Activated B cell treated with CpG ODN at 0.5 μM for 24 hours (primary cell): ENCODE measurements at places on chromosomes 1 and 21. TPM values are rescaled to one million over a fixed set of nuclear protein-coding genes. Genes with fewer than 3 reads are reported as not detected.

The SPATA21 gene
- not detected in 2 replicates for total RNA-seq

The A3GALT2 gene
- not detected in 2 replicates for total RNA-seq

The RYR2 gene
- total RNA-seq: not detected in 2 replicates

The KCNK1 gene
- not detected in 2 replicates for total RNA-seq

The TMEM51 gene
- total RNA-seq: not detected in 2 replicates

The GGPS1 gene
- 25.4 and 33.8 TPM in 2 replicates for total RNA-seq

The HES3 gene
- not detected in 2 replicates for total RNA-seq

The ZBTB21 gene
- total RNA-seq: 24.2 and 25.4 TPM in 2 replicates

GRCh38 chr1:213381572-213382084 lies 330.6 kb downstream of the RPS6KC1 start:
- H3K36me3 ChIP-seq: no peaks in the 10 kb centered on the region
- H3K4me1 ChIP-seq: no peaks in the 10 kb centered on the region
- no peak overlapping the region for H3K4me3 ChIP-seq
- no peak overlapping the region for H3K27ac ChIP-seq
- no peak for DNase-seq
- no peaks in the 10 kb centered on the region for H3K27me3 ChIP-seq

DNA sequence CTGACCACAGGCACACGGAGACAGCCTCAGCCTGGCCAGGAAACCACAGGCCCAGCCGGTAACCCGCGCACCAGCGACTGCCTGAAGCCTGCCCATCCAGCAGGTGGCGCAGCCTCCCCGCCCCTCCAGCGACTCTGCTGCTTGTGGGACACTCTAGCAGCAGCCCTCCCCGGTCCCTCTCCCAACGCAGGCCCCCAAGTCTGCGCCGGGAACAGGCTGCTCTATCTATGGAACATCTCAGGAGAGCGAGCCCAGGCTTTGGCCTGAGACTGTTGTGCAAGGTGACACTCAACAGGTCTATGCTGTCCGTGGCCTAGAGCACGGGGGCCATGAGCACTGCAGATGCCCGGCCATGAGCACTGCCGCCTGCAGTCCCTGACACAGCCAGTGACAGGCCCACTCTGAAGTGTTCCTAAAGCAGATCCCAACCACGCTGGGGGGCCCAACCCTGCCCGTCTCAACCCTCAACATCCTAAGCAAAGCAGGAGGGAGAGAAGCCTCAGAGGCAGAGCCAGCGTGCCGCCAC lies 28.4 kb downstream of the WDR4 start:
- H3K4me1 ChIP-seq: no peaks in the 10 kb centered on the region
- peak; percentile 26 for DNase-seq
- no peak overlapping the region for H3K4me3 ChIP-seq
- H3K36me3 ChIP-seq: peaks cover 95% of the 10 kb centered on the region

DNA sequence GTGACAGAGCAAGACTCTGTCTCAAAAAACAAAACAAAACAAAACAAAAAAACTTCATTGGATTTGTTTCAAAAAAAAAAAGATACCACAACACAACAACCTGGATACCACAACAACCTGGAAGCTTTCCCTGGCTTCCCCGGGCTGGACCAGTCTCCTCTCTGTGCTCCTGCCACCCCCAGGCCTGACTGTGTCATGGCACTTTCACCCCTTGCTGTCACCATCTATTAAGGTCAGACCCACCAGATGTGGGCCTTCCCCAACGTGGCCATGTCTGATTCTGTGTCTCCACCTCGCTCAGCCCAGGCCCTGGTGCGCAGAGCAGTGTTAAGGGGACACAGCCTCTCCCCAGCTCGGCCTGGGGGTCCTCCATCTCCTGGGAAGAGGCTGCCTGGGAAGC lies 28.3 kb upstream of the ACOT11 start:
- H3K4me3 ChIP-seq: no peak overlapping the region
- H3K27me3 ChIP-seq: no peaks in the 10 kb centered on the region

GRCh38 chr1:45205910-45206721 lies at the start of gene ZSWIM5:
TSS of gene ZSWIM5 (minus strand) at chr1:45206605. CDS start at chr1:45206350, 255 bp downstream.
- H3K27me3 ChIP-seq: peaks cover 22% of the 10 kb centered on the region
- peak; percentile 64 for DNase-seq
- H3K4me3 ChIP-seq: peak within 1 kb of the TSS; percentile 84
- peaks cover 13% of the 10 kb centered on the region for H3K4me1 ChIP-seq

DNA sequence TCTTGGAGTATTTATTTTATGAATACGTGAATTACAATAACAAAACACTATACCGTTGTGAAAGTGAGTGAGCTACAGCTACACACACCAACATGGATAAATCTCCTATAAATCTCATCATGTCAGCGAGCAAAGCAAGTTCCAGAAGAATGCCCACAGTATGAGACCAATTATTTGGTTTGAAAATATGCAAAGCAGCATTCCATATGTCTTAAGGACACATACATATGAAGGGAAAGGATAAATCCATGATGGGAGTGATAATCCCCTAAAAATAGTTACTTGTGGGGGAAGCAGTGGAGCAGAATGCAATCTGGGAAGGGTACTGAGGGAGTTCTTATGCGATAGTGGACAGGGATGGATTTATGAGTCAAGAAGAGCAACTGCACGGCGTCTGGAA lies 261.3 kb downstream of the DISC1 start:
- no peak overlapping the region for H3K27ac ChIP-seq
- H3K4me3 ChIP-seq: no peak overlapping the region
- no peaks in the 10 kb centered on the region for H3K36me3 ChIP-seq
- no peaks in the 10 kb centered on the region for H3K4me1 ChIP-seq
- no peak for DNase-seq

GRCh38 chr1:232260861-232261260 lies 369.1 kb downstream of the SIPA1L2 start:
- H3K27me3 ChIP-seq: peaks cover 5% of the 10 kb centered on the region
- no peaks in the 10 kb centered on the region for H3K36me3 ChIP-seq
- no peaks in the 10 kb centered on the region for H3K4me1 ChIP-seq
- no peak overlapping the region for H3K4me3 ChIP-seq

DNA sequence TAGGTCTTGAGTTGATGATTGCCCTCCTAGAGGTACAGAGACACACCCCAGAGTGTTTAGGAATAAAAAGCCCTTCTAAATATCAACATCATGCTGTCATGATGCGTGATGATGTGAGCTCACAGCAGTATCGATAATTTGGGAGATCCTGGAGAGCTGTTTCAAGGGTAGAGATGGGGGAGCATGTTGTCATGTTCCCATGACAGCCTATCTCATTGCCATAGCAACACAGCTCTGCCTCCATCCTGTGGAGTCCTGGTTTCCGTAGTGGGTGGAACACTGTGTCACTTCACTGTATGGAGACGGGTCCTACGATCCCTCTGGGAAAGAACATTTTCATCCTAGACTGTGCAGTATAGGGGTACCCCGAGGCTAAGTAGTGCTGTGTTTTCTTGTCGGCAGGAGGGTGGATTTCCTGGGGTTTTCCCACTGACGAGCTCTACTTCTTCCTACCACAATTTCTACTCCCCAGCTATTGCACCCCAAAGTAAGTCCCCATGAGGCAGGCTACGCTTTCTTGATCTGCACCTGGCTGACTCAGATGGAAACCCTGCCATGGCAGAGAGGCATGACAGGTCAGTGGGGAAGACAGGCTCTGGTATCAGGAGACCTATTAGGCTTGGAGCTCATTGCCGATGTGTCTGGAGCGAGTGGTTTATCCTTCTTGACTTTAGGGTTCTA lies 7.2 kb downstream of the KISS1 start:
- H3K27me3 ChIP-seq: peaks cover 53% of the 10 kb centered on the region
- H3K36me3 ChIP-seq: no peaks in the 10 kb centered on the region
- H3K27ac ChIP-seq: no peak overlapping the region
- no peak for DNase-seq
- H3K4me1 ChIP-seq: peaks cover 6% of the 10 kb centered on the region
- no peak overlapping the region for H3K4me3 ChIP-seq

DNA sequence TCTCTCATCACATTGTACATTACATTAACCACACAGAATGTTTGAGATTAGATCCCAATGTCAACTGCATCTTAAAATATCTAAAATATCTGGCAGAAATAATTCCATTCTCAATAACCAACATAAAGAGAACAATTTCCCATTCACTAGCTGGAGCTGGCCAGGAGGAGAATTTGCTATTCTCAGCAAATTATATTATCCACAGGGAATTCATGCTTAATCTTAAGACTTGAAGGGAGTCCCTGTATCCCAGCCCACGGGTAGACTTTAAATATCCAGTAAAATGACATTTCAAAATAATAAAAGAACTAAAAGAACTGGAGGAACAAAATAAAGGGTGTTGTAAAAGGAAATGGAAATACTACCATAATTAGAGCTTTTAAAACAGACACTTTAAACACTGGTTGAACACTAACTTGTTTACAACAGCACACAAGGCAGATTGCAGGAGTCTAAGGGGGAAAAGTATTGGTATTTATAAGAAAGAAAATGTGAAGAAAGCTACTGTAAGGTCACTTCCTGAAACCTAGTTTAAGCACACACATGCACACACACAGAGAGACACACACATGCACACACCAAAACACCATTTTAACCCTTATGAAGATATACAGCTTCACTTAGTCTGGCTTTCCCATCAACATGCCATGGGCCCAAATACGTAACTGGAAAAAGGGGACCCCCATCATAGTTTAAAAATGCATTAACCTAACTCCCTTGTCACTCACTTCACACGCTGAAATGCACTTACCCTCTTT lies 107.0 kb downstream of the PTPN14 start:
- H3K4me3 ChIP-seq: no peak overlapping the region
- peaks cover under 1% of the 10 kb centered on the region for H3K4me1 ChIP-seq
- no peak for DNase-seq
- peaks cover 6% of the 10 kb centered on the region for H3K27me3 ChIP-seq

- H3K36me3 ChIP-seq: no peaks in the 10 kb centered on the region
- H3K4me1 ChIP-seq: peaks cover 3% of the 10 kb centered on the region
- H3K27me3 ChIP-seq: peaks cover 12% of the 10 kb centered on the region
- DNase-seq: no peak
- no peak overlapping the region for H3K4me3 ChIP-seq
- no peak overlapping the region for H3K27ac ChIP-seq
Measured at GRCh38 chr1:67534627-67535065, 104.4 kb upstream of the SERBP1 start.

DNA sequence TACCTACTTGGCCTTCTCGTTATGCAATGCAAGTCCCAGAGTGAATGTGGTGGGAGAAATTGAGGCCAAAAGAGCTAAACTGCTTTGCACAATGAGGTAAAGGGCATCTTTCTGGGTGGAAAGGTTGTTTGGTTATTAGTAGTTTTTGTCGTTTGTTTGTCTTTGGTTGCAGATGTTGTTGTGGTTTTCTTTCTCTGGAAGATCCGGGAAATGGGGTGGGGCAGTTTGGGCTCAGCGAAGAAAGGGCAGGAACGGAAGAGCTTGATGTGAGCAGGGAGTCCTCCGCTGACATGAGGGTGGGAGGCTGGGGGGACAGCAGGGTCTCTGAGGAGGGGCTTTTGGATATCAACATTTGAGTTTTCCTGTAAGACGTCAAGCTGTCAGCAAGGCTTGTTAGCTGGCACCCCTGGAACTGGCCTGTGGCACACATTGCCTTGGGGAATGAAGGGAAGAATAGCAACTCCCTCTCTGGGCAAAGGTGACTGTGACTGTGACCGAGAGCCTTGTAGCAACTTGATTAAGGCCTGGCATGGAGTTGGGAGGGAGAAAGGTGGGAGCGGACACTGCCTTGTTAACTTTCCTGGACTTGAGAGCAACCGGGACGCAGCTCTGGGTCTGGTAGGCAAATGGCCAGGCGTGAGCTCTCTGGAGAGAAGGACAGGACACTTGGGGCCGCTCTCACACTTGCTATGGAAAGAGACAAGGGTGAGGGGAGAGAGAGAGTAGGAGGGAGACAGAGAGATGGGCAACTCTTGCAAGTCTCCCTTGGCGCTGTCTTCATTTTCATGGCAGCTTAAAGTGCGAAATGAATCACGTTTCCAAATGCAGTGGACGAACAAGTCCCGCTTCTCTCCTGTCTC lies 15.4 kb upstream of the OPRD1 start:
- H3K4me1 ChIP-seq: no peaks in the 10 kb centered on the region
- H3K27me3 ChIP-seq: peaks cover 19% of the 10 kb centered on the region
- no peak for DNase-seq
- H3K4me3 ChIP-seq: no peak overlapping the region
- H3K27ac ChIP-seq: no peak overlapping the region

- H3K36me3 ChIP-seq: no peaks in the 10 kb centered on the region
- no peak for DNase-seq
- H3K4me1 ChIP-seq: peaks cover 15% of the 10 kb centered on the region
- no peak overlapping the region for H3K4me3 ChIP-seq
Measured at GRCh38 chr1:101174722-101175121, 62.1 kb upstream of the S1PR1 start.

DNA sequence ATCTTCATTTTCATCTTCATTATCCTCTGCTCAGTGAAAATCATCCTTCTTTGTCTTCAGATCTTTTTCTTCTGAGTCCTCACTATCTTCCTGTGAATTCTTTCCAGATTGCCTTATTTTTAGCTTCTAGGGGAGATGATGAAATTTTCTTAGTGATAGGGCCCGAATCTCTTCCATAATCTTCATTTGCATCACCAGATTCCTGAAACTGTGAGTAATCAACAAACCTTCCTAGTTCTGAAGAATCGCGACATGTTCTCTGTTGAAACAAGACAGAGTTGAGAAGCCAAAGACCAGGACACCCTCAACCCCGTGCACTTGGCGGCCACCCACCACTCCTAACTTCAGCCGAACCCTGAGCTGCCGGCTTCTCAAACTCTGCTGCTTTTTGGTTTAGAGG lies 92.8 kb upstream of the CDC42BPA start:
- H3K4me1 ChIP-seq: no peaks in the 10 kb centered on the region
- H3K27me3 ChIP-seq: peaks cover 2% of the 10 kb centered on the region
- no peak for DNase-seq

- H3K4me3 ChIP-seq: no peak overlapping the region
- H3K4me1 ChIP-seq: no peaks in the 10 kb centered on the region
Measured at GRCh38 chr1:185862235-185862634, 128.0 kb downstream of the HMCN1 start.

DNA sequence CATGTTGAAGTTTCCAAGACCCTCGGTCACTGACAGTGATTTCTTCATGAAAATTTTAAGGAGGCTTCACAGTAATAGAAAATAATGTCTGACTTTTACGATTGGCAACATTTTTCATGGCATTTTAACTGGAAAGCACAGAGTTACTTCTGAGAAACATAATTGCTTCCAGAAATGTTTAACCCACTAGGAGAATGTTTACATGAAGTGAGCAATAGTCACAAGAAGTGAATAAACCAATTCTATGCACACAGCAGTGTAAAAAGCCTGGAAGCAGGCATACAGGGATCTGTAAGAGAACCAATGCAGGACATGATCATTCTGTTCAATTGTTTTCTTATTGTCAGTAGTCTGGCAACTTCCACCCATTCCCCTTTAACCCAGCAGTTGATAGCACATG lies 316.2 kb upstream of the CXADR start:
- H3K4me1 ChIP-seq: no peaks in the 10 kb centered on the region
- H3K36me3 ChIP-seq: no peaks in the 10 kb centered on the region
- H3K27ac ChIP-seq: no peak overlapping the region
- no peak overlapping the region for H3K4me3 ChIP-seq
- no peaks in the 10 kb centered on the region for H3K27me3 ChIP-seq

DNA sequence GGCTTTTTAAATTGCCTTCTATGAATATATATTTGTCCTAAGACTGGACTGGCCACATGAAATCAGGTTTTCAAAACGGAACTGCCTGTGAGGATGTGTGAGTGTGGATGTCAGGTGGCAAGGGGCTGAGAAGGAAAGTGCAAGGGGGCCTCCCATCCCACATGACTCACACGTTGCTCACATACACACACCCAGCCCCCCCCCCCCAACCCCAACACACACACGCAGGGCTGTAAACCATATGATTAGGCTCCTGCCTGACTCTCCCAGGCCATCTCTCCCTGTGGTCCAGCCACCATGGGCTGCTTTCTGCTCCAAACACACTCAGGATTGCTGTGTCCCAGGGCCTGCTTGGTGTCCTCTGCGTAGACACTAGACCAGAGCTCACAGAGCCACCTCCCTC lies 22.4 kb downstream of the DEGS1 start:
- no peaks in the 10 kb centered on the region for H3K36me3 ChIP-seq
- DNase-seq: no peak
- no peaks in the 10 kb centered on the region for H3K27me3 ChIP-seq
